ENCODE measurements at places on chromosomes 4 and X.
A peak's percentile ranks its signal among the peaks of the same experiment; 100 is the strongest.

GRCh38 chrX:13208281-13208935 lies 111.4 kb downstream of the ATXN3L start:
- DNase-seq, result no peak

DNA sequence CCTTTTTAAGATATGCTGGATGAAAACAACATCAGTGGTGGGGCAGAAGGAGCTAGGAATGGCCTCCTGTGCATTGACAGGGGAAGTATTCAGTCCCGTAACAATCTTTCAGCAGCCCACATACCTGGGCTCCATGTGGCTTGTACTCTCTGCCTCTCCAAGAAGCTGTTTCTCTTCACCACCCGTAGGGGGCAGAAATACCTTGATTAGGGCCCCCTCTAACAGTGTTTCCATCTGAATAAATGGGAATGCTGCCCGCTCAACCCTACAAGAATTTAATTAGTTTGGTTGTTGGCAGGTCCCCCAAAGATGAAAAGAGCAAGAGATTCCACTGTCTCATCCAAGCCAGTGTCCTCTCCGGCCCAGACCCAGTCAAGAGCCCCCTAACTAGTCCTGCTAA lies 155.2 kb downstream of the SMIM20 start:
- no peak for DNase-seq

GRCh38 chrX:118468122-118468521 lies 27.5 kb upstream of the DOCK11 start:
- DNase-seq, result no peak

DNA sequence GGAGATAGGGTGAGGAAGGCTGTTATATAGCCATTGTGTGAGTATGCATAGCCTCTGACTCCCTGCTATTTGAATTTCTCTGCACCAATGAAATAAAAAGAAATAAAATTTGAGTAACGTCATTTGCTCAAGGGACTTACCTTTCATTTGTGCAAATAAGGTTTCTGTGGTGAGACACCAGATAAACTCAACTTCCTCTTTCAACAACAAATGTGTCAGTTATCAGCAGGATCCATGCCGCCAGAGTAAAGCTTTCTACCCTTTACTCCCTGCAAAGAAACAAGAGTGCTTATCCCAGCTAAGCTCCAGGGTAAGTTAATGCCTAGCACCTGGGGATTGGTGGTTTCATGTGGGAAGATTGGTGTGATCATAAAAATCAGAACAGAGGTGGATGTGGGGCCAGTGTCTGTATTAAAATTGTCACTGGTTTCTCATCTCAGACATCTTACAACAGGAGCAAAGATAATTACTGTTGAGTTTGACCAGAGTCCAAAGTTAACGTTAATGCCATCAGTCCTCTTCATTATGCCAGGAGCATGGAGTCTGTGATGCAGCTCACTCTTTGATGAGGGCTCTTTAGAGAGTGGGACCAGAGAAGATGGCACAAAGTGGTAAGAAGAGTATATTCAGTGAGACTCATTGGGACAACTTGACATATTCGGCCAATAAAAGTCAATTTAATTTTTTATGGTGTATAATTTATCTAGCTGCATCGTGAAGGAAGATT lies at the start of gene P2RY10:
Gene P2RY10 (plus strand): TSS at position 206 of the 727 bp plus-strand sequence. CDS start 15,130 bp downstream, outside the sequence.
- DNase-seq, result no peak

DNA sequence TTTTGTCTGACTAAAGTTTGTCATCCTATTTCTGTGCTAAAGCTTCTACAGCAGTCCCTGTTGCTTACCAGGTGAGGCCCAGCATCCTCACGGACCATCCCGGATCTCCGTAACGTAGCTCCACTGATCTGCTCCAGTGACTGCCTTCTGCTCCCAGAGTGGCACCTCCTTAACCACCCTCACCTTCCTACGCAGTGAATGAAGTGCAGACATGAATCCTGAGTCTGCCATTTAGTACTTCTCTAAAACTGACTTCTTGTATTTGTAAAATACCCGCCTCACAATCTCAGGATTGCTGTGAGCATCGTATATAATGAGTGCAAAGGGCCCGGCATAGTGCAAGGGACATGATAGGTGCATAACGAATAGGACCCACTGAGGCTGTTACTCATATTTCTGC lies 27.7 kb upstream of the ACSL1 start:
- DNase-seq, result no peak

DNA sequence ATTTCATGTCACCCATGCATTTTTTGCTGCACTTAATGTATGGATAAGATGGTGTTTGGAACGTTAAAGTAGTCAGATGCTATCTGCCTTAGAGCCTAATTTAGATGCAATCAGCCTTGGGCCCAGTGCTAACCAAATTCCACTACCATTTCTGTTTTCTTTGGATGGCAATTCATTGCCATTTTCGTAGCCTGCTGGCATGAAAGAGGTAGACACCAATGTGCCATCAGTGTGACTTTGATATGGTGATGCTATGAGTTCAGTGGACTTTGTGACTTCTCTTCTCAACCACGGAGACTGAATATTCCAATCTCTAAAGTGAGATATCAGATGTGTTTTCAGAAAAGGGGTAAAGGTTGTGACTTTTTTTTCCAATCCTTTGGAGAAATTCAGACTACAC lies 1.5 kb downstream of the ETFDH start:
- no peak for DNase-seq

GRCh38 chrX:47577424-47577823 lies 4.8 kb upstream of the TIMP1 start:
- DNase-seq, result no peak

DNA sequence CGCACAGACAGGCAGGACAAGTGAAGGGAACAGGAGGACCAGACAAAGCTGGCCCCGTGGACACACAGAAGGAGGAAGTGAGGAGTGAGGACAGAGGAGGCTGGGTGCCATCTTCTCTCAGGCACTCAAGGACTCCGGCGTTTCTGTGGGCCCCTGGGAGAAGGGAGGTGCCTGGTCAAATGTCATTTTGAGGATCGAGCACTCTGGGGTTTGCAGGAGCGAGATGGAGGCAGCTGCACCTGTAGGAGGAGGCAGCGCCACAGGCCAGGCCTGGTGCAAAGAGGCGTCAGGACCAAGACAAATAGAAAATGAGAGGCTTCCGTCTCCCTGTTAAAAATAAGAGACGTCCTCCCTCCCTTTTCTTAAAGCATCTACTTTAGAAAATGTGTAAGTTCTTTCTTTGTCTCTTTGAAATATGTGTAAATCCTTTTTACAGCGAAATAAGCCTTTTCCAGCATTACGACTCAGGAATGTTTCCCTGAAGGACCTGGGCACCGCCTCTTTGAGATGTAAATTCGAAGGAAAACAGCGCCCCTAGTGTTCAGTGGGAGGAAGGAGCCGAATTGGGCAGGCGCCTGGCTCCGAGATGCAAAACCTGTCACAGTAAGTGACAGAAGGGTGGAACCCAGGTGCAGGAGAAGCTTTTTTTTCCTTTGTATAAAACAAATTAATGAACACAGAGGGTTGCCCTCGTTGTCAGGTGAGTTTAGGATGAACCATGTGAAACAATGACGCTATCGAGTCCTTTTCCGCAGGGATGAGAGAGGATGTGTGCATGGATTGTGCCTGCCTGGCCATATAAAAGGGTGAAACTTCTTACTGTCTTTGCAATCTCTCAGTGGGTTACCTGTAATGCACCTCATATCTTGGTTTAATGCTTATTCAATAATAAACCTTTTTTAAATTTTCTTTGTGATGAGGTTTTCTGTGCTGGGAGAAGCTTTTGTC lies 1.4 kb upstream of the C4orf50 start:
- no peak for DNase-seq

DNA sequence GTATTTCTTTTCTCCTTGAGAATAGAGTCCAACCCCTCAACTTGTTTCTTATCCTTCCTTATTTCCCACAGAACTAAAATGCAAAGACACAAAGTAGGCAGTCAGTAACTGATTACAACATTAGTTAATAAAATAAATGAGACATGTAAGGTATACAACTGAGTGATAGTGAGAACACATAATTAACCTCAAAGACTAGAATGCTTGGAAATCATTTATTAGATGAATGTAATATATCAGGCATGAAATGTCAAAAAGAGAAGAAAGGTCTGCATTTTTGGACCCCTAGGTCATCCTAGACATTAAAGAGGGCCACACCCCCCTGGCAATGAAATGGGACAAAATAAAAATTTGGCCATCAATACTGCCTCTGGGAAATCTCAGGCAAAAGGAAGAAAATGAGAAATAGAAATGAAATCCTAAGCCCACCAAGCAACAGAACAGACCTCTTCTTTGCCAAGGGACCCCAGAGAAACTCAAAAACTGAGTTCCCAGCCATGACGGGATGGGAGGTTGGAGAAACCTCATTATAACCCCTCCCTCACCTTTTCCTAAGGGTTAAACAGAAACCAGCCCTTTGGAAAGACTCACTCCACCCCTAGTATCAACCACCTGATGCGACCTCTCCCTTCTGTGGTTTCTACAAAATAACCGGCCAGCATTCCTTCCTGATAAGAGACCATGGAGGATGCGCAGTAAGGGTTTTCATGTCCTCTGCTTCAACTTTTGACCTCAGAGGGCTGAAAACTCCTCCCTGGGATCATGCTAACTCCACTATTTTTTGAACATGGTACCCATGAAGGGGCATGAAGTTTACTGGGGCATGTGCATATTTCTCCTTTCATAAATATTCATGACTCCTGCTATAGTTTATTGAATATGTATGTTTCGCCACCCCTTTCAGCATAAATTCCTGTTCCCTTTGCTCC lies 90.0 kb upstream of the EXOC1L start:
- DNase-seq, result no peak

DNA sequence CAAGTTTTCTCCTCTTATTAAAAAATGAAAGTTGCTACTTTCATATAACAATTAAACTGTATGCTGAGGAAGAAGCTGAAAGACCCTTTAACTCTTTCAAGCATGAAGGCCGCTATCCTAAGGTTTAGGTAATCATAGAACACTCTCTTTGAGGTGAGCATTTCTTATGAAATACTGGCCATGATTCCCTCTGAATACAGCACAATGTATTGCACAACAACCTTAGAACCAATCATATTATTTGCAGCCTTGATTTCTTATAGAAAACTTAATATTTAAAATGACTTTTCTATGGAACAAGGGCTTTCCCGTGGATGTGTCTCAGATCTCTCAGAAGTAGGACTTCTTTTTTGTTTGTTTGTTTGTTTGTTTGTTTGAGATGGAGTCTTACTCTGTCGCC lies 333.4 kb upstream of the TEX13C start:
- DNase-seq, result no peak

DNA sequence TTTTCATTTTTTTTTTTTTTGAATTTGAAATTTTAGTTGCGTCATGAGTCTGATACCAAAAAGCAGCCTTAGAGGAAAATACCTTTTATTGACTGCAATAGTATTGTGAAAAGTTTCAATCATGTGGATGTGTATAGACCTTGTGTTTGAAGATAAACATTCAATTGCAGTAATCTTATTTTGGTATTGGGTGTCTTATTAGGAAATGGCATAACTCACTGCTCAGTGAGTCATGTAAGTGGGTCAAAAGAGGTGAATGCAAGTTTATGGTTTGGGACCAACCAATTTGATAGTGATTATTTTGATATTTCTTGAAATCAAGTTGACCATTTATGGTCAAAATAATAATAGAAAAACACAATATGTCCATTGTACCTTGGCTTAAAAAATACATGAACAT lies 627.8 kb upstream of the SLIT2 start:
- no peak for DNase-seq

- no peak for DNase-seq
Measured at GRCh38 chr4:25290490-25291067, 22.0 kb upstream of the ZCCHC4 start.

DNA sequence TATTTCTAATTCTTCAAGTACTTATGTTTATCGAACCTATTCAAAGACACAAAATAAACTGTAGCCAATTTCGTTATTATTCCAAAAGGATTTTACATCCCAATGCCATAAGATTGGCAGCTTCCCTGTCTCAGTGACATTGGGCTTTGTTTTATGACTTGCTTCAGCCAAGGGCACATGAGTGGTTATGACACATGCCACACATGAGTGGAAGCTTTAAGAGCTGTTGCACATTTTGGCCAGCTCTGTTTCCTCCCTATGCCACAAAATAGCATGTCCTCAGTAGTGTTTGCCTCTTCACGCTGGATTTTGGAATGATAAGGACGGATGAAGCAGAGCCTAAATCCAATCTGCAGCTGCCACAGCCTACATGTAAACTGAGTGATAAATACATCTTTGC lies 21.9 kb downstream of the SEC24D start:
- DNase-seq, result no peak

DNA sequence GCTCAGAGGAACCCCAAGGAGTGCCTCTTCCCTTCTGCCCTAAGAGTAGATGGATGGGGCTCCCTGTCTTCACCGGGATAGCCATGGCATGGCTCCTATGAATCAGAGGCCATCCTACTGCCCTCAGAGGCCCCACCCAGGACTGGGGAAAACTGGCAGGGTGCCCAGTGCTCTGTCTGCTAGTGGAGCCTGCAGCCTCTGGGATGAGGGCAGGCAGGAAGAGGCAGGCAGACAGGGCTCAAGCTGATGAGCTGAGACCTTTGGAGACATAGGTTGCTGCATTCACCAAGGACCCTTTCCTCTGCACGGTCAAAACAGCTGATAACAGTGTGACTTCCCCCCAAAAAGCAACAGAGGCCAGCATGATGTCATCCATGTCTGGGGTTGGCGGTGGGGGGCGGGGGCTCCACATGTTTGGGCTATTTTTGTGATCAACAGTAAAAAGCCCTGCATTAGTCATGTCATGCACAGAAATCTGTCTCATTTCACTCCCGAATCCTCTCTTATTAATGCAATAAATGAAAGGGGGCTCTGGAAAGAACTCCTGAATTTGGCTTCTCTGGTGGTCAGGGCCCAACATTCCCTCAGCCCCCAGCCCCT lies 207.6 kb upstream of the MAMLD1 start:
- DNase-seq, result no peak

- no peak for DNase-seq
Measured at GRCh38 chr4:56671860-56672259, 9.2 kb downstream of the HOPX start.

DNA sequence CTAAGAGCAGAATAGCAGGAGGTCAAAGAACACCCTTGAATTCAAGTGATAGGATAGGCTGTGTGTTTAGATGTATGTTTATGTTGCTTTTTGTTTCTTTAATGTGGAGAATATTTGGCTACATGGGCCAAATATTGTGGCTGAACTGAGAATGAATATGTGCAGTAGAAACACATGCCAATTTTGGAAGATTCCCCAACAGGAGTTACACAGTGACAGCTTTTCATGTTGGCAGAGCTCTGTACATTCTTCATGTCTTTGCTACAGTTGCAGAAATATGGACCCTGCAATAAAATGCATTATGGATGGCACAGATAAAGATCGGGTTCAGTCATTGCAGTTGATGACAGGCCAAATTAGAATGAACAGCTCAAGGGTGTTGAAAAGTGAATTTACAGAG lies 82.8 kb upstream of the SLC4A4 start:
- DNase-seq, result no peak

GRCh38 chr4:40763228-40763716 lies 13.5 kb downstream of the NSUN7 start:
- DNase-seq, result no peak

DNA sequence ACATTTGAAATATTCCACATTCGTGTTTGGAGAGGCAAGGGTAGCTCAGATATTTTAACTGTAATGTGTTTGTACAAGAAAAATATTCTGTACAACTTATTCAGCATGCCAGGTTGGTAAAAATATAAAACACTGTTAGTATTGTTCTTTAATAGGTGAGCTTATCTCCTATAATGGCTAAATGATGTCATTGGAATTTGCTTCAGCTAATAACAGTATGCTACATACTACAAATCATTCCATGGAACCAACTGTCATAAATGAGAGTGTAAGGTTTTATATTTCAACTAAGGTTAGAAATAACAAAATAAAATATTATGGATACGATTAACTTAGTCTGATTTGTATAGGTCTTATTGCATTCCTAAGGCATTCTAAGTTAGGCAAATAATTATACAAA lies 206.6 kb downstream of the ADGRL3 start:
- no peak for DNase-seq

- DNase-seq, result peak; percentile 37
Measured at GRCh38 chr4:52037689-52038102, 403 bp downstream of the SGCB start.
